ENCODE measurements at places on chromosomes 6 and 20.

- no peak for DNase-seq
Observed at GRCh38 chr6:137305691-137306090, 86.5 kb upstream of the IFNGR1 start.

GRCh38 chr6:114084327-114084890 lies 113.5 kb upstream of the HDAC2 start:
- no peak for DNase-seq

DNA sequence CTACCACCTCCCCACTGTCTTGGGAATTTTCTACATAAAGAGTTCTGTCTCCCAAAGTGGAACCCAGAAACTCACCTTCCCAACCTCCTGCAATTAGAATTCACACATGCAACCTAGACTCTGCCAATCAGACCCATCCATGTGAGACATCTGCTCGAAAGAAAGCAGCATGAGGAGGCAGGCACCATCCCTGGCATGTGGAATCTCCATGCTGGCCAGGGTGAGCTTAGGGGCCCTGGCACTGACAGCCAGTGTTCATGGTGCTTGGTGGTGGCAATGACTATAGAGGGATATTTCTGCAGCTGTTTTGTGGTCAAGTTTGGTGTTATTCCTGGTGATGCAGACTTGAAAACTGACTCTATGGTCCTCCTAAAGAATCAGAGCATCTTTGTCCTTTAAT lies 17.4 kb upstream of the FOXF2 start:
- DNase-seq, result no peak

- no peak for DNase-seq
Observed at GRCh38 chr6:70351461-70351860, 48.6 kb upstream of the COL9A1 start.

GRCh38 chr20:35909796-35910195 lies 44.5 kb downstream of the SCAND1 start:
- no peak for DNase-seq

DNA sequence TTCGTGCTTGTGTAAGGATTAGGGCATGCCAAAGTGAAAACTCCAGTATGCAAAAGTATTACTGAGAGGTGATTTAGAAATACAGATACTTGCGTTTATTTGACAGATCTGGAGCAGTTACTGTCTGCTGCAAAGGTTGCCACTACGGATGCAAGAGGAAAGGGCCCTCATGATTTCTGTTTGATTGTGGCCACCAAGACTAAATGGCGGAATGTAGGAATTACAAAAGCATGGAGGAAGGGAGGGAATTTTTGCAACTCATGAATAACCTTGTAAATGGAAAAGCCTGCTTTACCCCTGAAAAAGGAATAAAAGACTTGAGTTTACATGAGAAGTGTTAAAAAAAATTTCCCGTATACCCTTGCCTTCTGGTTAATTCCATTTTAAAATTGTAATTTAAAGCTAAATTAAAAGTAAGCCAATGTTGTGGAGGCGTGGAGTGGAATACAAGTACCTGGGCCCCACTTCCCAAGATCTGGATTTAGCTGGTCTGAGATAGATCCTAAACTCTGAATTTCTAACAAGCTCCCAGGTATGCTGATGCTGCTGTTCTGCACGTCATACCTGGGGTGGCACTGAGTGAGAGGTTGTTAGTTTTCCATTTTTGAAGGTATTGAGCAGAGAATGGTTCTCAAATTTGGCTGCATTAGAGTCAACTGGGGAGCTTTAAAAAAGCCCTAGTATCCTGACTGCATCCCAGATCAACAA lies 56.6 kb upstream of the NKX2-2 start:
- DNase-seq, result no peak

- no peak for DNase-seq
Observed at GRCh38 chr6:113595911-113596376, 261.2 kb upstream of the MARCKS start.

DNA sequence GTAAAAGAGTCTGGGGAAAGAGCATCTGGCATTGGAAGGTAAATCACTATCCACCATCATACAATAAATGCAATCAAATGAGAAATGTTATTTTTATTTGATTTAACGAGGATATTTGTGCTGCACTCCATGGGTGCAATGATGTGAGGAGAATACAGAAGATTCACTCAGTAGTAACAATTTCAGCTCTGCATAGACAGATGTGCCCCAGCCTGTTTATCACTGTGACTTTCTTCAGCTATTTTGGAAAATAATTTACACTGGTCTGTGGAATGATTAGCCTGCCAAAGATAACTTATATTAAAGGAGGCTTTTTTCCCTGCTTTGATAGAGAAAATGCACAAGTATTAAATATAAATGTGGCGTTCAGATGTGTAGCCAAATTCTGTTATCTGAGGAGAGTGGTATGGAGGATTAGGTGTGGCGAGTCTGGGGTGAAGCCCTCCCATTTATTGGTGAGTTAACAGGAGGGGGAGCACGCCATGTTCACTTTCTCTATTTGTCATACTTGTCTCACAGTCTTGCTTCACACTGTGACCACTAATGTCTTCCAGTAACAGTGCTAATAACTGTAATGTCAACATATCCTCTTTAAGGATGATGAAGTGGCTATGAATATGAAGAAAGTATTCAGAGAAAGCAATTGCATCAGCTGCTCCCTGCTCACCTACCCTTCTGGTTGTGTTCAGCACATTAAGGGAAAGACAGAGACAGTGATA lies 645.6 kb downstream of the MMUT start:
- no peak for DNase-seq

DNA sequence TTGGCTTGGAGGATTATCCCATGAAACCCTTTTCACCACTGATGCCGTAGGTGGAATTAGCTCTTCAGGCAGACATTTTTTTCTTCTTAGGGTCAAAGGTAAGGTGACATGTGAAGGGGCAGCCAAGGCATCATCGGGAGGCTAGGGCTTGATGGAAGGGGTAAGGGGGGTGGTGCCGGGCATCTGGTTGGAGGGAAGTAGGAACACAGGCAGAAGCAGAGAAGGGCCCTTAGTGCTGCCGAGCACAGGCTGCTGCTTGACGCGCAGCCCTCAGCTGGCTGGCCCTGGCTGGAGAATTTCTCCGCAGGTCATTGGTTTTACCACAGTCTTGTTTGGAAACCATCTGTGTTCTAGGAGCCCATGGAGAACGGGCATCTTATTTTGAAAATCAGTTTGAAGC lies 54.7 kb downstream of the TRAF3IP2 start:
- DNase-seq, result no peak

GRCh38 chr6:25898289-25898977 lies 24.4 kb upstream of the SLC17A3 start:
- no peak for DNase-seq

GRCh38 chr6:24927985-24928745 lies 7.6 kb downstream of the RIPOR2 start:
- DNase-seq, result no peak

- peak; percentile 61 for DNase-seq
Observed at GRCh38 chr20:64161356-64162238, 2.7 kb upstream of the MYT1 start.

DNA sequence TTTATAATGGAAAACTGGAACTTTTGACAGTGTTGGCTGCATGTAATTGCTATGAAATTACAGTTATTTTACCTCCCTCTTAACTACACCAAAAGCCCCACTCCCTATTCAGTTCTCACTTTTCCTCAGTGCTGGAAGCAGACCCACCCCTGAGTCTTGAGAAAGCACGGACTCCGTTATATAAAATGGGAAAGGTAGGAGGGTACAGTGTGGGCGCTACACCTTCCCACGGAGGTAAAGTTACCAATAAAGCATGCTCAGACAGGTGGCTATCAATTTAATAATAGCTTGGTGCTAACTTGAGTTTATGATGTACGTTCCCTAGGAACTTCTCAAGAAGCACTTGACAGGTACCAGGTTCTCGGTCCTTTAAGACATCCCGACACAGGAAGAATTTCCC lies 59.0 kb downstream of the CLIC5 start:
- DNase-seq, result no peak

GRCh38 chr6:158416883-158417759 lies 104.9 kb downstream of the TULP4 start:
- DNase-seq, result no peak

GRCh38 chr20:35271904-35272303 lies 6.0 kb downstream of the MMP24OS start:
- no peak for DNase-seq

DNA sequence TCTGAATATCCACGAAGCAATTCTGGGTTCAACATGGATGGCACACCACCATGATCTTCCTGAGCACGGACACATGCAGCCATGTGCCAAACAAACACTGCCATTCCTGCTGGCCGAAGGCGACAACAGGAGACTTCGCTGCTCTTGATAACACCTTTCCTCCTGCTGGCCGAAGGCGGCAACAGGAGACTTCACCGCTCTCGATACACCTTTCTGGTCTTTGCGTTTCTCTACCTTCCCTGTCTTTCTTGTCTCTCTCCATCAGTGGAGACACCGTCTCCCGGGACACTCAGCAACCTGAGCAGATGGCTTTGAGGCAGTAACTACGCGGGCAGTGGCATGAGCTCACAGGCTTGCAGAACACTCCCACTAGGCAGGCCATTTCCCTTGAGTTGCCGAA lies 54.9 kb upstream of the MPC1 start:
- DNase-seq, result no peak

DNA sequence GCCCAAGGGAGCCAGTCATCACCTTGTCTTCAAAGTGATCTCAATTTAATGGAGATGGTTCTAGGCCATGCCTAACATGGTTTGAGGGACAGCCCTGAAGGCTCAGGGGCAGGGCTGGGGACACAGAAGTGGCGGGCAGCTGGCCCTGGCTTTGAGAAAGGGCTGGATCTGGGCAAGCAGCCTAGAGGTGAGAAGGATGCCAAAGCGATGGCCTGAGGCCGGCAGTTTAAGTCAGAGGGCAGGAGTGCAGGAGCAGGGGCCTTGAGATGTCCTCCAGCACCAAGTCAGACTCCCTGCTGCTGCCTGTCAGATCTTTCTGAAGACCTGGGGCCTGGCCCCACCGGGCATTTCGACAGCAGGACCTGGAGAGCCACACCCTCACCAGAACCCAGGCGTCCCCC lies 28.4 kb upstream of the APMAP start:
- no peak for DNase-seq

GRCh38 chr6:168021581-168021980 lies 24.1 kb downstream of the KIF25 start:
- DNase-seq, result no peak

GRCh38 chr6:68342286-68342685 lies 292.8 kb upstream of the ADGRB3 start:
- DNase-seq, result no peak

DNA sequence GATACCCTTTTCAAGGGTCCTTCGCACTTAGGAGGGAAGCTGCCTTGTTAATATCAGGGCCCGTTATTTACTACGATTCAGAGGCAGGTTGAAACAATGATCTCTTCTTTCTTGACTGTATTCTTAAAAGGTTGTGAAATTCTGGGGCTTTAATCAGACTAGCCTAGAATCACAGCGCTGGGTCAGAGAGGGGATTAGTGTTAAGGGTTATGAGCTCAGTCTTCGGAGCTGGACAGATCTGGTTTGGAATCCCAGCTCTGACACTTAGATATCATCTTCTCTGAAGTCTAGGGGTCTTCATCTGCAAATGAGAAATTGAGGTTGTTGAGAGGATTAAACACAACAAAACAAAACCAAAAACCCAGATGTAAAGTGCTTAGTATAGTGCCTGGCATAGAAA lies 77.4 kb downstream of the CD83 start:
- DNase-seq, result no peak

GRCh38 chr6:152441902-152442301 lies 195.3 kb downstream of the SYNE1 start:
- no peak for DNase-seq

DNA sequence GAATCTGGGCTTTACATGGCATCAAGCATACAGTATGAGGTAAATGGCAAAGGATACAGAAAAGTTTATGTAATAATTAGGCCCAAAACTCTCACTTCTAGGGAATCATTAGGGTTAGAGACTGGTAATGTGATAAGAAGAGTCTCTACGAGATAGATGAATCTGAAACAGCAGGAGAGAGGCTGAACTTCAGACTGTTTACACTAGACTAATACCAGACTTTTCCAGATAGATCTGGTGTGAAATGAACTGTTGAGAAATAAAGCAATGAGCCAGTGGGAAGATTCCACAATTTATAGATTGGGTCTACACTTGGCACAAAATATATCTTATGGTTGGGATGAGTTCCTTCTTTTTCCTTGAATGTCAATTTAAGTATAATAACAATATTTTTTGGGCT lies 134.3 kb downstream of the MAN1A1 start:
- no peak for DNase-seq

DNA sequence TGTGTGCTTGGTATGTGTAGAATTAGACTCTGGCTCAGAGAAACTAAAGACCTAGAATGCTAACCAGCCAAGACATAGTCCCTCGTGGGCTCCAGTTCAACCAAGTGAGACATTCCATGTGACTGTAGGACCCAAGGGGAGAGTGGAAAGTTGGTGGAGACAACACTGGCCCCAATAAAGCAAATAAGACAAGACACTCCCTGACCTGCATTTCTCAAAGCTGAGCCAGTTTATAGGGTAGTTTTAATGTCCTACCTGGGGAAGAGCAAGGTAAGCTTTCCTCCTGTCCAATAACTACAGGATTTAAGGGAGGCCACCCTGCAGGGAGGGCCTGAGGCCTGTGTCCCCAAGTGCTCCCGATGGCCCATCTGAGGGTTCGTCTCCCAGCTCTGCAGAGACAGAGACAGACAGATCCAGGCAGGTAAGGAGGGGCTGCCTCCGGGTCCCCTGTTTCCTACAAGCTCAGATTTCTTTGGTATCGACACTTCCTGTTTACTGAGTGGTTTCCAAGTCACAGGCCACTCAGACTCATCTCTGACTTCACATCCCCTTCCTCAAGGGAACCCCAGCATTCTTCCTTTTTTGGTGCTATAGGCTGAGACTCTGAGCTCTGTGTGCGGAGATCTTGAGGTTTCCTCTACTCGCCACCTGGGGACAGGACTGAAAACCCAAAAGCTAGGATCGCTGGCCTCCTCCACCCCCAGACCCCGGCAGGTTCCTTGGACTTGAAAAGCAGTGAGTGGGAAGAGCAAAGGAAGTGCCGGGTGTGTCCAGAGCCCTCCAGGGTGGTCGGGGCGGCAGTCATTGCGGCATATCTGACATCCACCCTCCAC lies 92.4 kb downstream of the PRND start:
- DNase-seq, result peak; percentile 59
